ENCODE measurements at places on chromosomes 5 and 9.
A peak's percentile ranks its signal among the peaks of the same experiment; 100 is the strongest.

DNA sequence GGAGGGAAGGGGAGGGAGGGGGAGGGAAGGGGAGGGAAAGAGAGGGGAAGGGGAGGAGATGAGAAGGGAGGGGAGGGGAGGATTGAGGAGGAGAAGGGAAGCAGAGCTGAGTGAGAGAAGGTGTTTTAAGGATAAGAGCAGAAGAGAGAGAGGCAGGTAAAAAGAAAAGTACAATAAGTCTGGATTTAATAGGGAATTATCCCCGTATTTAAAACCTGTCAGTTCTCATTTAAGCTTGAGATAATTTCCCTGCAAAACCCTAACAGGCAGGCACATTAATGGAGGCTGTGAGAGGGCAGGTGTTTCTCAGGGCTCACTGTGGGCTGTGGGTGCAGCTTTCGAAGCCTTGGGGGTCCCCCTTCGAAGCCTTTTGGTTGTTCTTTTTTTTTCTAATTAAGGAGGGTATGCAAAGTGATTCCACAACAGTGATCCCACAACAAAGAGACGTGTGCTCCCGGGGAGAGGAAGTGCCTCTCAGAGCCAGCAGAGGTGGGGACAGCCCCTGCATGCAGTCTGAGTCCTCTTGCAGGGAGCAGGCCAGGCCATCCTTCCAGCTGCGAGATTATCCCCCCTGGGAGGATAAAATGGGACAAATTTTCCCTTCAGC, 317.9 kb upstream of the IRX1 start:
- DNase-seq: no peak

GRCh38 chr9:27276193-27277030, 20.5 kb downstream of the EQTN start:
- DNase-seq: peak; percentile 46

DNA sequence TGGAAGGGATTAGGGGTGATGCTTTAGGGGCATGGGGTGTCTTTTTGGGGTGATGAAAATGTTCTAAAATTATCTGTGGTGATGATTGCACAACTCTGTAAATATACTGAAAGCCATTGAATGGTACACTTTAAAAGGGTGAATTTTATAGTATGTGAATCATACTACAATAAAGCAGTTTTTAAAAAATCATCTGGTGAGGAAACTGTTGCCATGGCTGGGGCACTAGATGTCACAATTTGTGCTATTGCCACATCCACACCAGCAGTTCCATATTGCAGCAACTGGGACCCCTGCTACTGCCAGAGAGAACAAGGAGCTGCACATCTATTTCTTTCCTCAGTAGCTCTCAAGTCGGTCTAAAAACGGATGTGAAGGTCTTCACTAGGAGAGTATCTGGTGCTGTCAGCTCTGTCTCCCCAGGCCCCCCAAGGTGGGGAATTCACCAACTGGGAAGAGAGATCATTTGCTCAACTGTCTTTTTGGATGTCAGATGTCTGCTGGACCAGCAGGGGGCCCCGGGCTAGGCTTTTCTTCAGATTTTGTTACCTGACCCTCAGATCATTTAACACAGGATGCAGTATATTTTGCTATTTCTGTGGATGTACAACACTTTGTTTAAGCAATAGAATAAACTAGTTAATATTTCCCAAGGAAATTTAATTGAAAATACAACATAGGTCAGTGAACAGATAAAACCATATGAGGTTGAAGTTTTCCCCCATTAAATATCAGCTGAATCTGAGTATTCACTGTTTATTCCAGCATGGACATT, 13.2 kb downstream of the CMYA5 start:
- peak; percentile 24 for DNase-seq

DNA sequence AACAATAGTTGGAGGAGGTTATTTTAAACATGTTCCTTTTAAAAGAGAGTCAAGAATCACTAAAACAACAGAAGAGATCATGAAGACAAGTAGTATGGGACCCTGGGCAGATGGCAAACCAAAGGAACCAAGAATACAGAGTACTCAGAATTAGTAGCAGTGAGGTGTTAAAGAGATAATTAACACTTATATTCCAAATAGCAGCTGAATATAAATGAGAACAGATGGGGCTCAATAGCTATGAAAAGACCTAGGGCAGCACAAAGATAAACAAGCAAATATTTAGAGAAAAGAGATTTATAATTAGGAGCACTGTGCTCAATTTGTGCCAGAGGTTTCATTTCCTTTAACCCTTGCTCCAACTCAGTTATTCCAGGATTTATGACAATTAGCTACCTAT, 159.1 kb downstream of the FAM114A2 start:
- no peak for DNase-seq

DNA sequence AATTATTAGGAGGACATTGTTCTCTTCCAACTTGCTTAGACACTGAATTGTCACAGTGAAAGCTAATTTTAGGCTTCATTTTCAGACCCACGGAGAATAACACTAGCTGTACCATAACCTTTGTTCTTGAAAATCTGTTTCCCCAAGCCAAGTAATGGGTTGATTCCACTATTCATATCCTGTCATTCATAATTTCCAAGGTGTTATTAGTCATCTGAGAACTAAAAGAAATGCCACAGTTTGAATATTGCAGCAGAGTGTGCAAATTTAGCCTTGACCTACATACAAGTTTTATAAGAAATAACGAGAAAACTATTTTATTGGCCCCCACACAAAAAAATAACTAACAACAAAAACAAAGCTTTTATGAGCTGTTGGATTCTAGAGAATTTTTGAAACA, 148.5 kb upstream of the TYRP1 start:
- no peak for DNase-seq

DNA sequence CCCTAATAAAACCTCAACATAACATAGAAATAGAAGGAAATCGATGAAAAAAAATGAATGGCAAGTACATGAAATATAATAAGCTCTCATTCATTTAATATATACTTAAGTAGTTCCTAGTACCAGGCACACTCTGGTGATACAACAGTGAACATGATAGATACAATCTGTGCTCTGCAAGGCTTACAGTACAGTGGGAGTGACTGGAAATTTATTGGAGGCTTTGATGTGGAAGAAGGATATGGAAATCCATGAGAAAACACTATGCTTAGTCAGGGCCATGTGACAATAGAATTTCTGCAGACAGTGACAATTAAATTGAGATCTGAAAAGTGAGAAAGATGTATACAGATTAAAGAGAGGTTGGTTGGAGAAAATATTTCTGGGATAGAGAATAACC, 32.0 kb upstream of the IL33 start:
- DNase-seq: no peak

DNA sequence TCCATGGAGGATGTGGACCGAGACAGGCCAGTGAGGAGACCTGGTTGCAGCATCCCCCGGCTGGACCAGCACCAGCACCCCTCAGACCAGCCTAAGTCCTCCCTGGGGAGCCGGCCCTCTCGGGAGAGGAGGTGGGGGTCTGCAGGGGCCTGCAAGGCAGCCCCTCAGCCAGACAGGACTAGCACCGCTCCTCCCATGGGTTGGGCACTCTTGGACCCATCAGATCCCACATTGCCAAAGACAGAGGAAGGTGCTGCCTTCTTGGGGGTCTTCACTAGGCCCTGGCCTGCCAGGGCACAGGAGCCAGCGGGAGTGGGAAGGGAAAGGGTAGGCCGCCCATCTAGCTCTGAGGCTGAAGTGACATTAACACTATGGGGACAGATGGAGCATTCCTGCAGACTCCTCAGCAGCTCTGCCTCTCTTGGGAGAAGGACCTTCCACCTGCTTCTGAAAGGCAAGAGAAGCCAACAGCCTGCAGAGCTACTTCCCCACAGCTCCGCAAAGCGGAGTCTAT, 6.8 kb downstream of the IL13 start:
- DNase-seq: no peak

GRCh38 chr5:131595088-131596033, 39.7 kb downstream of the RAPGEF6 start:
- peak; percentile 47 for DNase-seq

DNA sequence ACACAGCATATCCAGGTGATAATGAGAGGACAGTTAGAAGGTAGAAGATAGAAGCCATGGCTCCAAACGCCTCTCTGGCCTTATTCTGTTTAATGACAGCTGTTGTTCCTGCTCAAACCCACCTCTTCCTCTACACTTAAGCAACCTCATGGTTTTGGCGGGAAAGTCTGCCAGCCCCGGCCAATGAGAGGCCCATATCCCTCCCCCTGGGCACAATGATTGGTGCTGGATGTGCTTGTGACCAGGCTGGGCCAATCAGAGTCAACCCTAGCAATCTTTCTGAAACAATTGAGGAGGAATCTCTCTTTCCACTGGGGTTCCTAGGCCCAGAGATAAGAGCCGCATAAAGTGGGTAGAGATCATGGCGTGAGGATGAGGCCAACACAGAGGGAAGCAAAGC, 4.8 kb upstream of the GFI1B start:
- DNase-seq: no peak

DNA sequence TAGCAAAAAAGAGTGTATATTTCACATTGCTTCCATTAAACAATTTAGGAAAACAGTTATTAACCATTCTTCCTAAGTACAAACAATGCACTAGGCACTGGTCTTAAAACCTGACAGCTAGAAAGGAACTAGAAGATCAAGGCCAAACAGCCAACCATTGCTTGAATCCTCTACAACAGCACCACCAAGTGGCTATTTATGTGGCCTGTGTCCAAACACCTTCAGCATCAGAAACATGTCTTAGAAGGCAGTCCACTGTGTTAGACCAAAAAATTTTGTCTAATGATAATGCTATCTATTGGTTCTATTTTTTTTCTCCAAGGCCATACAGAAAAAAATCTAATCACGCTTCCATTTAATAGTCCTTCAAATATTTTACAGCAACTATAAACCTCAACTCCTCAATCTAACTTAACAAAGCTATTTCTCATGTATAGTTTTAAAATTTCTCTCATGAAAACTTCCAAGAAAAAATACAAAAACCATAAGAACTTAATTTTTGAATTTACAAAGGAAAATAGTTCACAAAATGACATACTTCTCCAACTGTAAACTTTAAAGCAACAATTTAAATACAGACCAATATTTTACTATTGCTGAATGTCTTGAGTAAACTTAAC, 36.1 kb downstream of the CAAP1 start:
- peak; percentile 14 for DNase-seq

- no peak for DNase-seq
Measured at GRCh38 chr9:108783326-108783725, 72.5 kb downstream of the ACTL7B start.

GRCh38 chr9:27427272-27427643, 96.8 kb upstream of the IFNK start:
- DNase-seq: no peak

GRCh38 chr5:6176102-6176693, 202.1 kb downstream of the MED10 start:
- no peak for DNase-seq

DNA sequence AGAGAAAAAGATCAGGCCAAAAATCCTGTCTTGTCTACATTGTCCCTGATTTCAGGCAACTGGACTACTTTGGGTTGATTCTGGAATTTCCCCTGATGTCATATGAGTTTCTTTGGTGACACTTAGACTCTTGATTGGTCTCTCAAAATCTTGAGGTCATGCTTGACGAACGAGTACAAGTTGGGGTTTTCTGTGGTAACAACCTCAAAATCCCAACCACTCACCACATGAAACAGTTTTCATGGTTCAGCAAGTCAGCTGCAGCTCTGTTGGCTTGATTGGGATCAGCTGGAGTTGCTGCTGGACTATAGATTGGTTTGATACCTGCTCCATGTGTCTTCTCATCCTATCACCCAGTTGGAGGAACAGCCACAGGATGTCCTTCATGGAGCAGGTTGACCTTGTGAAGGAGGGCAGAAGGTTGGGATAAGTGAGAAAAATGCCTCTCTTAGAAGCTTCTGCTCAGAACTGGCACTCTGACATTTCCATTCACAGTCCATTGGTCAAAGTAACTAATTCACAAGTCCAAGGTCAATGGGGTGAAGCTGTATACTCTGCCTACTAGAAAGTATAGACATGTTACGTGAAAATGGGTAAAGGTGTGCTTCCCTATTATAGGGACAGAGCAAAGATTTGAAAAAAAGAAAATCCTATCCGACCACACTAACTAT, 284.5 kb downstream of the SH3GL2 start:
- DNase-seq: no peak

DNA sequence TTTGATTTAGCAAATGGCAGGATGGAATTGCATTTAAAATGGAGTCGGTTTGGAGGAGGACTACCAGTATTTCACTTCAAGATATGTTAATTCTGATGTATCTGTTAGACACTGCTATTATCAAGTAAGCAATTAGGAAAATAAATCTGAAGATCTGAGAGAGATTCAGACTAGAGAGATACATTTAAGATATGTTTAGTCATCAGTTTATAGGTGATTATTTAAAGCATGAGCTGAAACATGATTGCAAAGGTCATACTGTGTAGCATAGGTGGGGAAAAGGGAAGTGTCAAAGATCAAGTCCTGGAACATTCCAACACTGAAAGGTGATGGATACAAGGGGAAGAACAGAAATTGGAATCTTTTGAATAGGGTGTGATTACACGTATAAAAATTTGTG, 79.1 kb downstream of the FAM174A start:
- DNase-seq: no peak

DNA sequence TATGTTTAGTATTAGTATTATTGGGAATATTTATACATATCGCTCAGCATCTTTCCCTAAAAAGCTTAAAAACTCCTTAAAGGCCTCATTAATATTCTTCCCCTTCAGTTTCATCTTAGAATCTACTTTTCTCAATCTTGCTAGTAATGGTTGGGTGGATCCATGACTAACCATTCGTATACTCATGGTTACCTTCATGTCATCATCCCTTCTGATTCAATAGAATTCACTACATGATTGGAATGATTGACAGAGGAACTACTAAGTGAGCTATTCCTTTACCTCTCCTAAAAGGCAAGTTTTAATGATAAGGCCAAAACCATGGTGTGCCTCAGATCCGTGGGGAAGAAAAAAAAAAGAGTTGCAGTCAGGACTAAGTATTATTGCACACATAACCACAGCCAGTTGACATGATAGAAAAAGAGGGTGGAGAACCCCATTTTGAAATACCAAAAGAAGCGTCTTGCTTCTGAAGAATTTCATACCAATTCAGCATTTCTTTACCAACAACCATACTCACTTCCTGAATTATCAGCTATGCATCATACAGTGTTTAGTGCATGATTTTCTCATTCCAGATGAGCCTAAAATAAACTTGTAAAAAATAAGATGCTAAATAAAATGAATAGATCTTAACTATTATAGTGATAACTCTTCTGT, 624.6 kb downstream of the PDE4D start:
- DNase-seq: no peak

GRCh38 chr9:109193974-109194556, 27.0 kb upstream of the FRRS1L start:
- DNase-seq: no peak

DNA sequence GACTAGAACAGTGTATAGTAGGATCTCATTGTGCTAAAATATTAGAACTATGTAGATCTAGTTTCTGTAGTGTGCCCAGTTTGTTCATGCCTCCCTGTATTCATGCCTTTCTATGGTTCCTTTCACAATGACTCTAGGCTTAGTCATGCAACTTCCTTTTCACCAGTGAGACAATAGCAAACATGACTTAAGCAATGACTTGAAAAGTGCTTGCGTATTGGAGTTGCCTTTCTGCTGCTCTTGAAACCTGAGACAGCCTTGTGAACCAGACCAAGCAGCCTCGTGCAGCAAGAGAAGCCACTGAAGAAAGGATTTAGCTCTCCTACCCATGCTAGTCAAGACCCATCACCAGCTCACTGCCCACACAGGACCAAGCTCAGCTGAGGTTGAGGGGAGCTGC, 294.5 kb upstream of the TAS2R1 start:
- no peak for DNase-seq

Data from CD4-positive, alpha-beta T cell treated with Interleukin-21 for 1 hour (primary cell).